ENCODE measurements at places on chromosomes 2 and 18.
A peak's percentile ranks its signal among the peaks of the same experiment; 100 is the strongest.

DNA sequence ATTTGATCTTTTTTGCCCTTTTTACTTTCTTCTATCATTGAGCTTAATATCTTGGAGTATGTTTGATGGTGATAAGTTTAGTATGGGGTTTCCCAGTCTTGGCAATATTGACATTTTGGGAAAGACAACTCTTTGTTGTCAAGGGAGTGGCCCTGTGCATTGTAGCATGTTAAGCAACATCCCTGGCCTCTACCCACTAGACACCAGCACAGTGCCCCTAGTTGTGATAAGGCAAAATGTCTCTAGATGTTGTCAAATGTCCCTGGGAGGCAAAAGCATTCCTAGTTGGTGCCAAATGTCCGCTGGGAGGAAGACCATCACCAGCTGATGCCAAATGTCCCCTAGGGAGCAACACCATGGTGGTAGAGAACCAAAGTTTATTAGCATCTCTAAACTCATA lies 28.2 kb downstream of the GULP1 start:
- DNase-seq = no peak

- no peak for DNase-seq
These were observed 472.7 kb upstream of the TRIB2 start for GRCh38 chr2:12244070-12244469.

- no peak for DNase-seq
These were observed 39.9 kb downstream of the KIF1A start for GRCh38 chr2:240780023-240780700.

DNA sequence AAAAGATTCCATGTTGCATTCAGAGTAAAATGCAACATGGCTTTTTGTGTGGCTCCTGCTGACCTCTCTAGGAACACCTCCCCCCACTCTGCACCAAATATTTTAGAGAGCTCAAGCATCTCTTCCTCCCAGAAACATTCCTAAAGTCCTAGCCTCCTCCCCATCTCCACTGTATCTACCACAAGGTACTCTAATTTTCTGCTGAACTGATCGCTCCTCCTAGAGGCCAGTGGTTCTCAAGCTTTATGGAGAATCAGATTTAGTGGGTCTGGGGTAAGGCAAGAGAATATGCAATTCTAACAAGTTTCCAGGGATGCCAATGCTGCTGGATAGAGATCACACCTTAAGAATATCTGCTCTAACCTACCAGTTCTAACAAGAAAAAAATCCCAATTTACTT lies 89.5 kb upstream of the HNRNPA3 start:
- no peak for DNase-seq

- no peak for DNase-seq
These were observed 227.2 kb upstream of the SETBP1 start for GRCh38 chr18:44453505-44453904.

DNA sequence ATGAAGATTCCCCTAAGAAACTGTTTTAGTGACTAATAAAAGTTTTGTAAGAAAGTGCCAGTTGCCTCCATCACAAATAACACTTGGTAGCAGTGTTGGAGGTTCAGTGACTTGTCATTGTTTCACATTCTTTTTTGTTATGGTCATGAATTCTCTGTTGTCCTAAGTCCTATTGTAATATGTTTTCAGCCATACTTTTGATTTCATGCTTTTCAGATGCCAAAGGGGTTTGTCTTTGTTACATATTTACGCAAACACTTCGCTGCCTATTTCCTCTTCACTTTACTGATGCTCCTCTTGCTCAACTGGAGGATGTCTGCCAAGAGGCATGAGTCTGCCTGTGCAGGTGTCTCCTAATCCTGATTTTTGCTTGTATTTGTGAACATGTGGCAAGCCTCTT lies 66.6 kb downstream of the PHLPP1 start:
- DNase-seq = no peak

DNA sequence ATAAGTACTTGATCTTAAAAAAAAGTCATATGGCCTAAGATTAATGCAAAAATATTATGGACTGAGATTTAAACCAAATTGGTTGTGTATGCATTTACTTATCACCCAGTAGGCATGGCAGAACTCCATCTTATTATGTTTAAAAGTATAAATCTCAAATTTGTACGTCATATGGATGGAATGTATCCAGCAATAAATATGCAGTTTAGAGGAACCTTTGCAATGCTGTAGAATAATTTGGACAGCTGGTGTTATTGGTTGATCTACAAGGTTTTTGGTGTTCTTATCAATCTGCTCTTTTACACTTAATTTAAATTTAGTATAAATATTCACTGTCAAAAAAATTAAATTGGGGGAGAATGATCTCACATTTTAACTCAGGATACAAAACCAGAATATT lies 640.2 kb downstream of the SATB2 start:
- no peak for DNase-seq

DNA sequence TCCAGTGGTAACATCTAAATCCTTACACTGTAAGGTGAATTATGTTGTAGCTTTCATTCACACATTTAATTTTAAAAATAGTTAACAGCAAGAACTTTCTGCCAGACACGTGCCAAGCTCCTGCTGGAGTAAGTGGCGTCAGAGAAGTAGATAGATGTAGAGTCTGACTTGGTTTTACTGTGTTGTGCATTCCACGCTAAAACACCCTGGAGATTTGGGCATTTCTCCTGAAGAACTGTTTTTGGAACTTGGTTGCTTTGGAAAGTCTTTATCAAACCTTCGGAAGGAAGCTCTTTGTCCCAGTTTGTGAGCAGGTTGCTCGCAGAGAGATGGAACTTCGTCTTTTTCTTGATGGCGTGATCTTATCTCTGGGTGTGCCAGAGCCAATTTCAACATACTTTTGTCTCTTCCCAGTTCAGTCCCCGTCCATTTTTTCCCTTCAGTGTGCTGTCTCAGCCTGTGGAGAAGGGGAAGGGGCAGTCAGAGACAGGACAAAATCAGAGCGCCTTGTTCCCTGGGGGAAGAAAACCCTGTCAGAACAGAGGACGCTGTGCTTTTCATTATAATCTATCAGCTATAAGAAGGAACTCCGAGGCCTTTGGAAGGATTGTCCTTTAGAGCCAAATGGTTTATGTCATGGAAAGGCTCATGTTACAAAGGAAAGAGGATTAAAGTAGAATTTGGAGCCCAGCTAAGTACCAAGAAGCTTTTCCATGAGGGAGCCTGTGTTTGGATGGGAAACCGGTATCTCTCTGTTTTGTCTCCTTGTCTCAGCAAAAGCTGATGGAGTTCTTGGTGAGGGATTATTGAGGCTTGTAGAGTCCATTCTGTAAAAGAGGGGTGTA lies 18.9 kb downstream of the GRHL1 start:
- DNase-seq = no peak

- no peak for DNase-seq
These were observed 90.8 kb downstream of the METTL4 start for GRCh38 chr18:2480536-2480935.

GRCh38 chr2:88010136-88010535 lies 6.2 kb downstream of the RNU2-63P start:
- no peak for DNase-seq

DNA sequence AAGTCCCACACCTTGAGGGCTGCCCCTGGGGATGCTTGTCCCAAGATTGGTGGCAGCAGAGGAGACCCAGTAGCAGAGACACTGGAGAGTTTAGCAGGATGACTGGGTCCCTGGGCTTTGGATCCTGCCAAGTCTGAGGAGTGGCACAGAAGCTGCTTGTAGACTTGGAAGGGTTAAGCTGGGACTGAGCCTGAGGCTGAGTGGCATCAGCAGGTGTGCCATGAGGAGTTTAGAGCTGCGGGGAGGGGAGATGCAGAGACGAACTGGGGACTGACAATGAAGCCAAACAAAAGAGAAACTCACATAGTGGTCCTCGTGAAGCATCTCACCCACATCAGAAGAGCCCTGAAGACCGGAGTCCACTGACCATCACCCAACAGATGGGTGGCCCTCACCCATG lies 329.7 kb upstream of the KLHL29 start:
- DNase-seq = no peak

DNA sequence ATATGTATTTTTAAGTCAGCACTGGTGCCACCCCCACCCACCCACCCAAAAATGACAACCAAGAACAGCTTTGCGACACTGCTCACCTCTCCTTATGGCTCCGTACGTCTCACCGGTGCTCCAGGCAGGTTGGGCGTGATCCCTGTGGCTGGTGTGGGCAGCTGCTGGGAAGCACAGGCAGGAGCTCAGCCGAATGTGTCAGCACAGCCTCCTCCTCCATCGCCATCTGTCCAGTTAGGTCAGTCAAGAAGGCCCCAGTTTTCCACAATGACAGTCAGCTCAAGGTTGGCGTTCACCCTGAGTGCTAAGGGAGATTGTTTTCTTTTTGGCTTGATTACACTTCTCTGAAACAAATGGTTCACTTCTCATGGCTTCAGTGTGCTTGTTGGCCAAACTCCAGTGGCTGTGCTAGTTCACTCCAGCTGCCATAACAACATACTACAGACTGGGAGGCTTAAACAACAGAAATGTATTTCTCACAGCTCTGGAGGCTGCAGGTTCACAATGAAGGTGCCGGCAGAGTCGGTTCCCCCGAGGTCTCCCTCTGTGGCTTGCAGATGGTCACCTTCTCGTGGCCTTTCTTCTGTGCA lies 30.2 kb downstream of the AMER3 start:
- no peak for DNase-seq

DNA sequence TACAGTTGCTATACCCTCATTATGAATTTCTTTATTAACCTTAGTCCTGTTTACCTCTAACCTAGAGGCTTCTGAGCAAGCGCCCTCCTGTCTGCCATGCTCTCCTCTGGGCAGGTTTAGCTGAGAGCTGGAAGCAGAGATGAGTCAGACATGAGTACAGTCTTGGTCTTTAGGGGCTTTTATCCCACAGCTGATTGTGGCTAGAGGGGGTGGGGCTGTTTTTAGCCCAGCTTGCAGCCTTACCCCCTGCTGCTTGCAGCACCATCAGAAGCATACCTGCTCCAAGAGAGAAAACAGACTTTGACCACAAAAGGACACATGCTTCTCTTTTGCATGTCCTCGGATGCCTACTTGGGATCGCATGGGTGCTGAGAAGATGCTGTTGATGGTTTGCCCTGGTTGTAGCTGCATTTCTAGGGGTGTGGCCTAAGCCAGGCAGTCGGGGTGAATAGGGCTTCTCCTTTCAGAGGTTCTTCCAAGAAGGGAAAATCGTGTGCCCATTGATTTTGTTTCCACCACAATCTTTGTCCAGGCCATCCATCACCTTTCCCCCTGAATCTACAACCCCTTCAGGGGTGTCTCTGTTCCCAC lies 115.0 kb upstream of the LGALSL start:
- DNase-seq = no peak

- no peak for DNase-seq
These were observed 47.6 kb upstream of the IL1R1 start for GRCh38 chr2:102094917-102095316.

- no peak for DNase-seq
These were observed 39.8 kb upstream of the C2orf15 start for GRCh38 chr2:99101697-99102096.

GRCh38 chr2:174775571-174775980 lies 11.3 kb upstream of the CHRNA1 start:
- no peak for DNase-seq

- DNase-seq = no peak
These were observed 75.1 kb downstream of the TEX51 start for GRCh38 chr2:126973745-126974144.

GRCh38 chr2:458425-458815 lies 170.5 kb upstream of the ALKAL2 start:
- DNase-seq = no peak

DNA sequence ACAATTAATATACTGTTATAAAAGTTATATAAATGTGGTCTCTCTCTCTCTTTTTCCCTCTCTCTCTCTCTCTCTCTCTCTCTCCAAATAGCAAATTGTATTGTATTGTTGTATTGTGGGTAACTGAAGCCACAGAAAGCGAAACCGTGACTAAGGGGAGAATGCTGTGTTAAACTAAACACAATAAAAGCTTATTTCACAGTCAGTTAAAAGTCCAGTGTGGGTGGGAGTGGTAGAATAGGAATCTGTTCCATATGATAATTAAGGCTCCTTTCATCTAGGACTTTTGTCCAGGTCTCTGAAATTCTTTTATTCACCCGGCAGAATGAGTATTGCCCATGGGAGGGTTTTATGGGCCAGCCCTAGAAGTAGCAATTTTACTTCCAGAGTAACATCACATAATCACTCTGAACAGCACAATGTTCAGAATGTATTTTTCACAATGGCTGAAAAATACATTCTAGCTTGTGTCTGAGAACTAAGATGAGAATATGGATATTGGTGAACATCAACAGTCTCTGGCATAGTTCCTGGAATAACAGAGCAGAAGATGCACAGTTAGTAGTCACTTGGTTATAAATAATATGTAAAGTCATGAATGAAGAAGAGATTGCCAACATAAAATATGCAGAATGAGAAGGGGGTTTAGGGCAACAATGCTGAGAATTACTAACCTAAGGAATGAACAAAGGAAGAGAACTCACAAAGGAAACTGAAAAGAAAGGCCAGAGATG lies 399.1 kb downstream of the PLCL1 start:
- no peak for DNase-seq

DNA sequence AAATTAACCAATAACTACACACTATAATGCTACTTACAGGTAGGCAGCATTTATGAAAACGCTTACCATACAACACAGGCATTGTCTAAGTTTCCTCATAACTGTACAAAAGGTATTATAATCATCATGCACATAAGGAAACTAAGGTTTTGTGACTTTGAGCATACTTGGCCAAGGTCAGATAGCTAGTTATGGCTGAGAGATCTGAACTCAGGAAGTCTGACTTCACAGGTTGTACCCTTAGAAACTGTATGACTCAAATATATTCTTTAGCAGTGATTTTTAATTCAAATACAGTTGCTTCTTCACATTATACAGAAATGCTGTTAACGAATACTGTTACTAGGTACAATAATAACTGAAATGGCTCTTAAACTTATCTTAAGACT lies 89.3 kb downstream of the TRIP12 start:
- no peak for DNase-seq

DNA sequence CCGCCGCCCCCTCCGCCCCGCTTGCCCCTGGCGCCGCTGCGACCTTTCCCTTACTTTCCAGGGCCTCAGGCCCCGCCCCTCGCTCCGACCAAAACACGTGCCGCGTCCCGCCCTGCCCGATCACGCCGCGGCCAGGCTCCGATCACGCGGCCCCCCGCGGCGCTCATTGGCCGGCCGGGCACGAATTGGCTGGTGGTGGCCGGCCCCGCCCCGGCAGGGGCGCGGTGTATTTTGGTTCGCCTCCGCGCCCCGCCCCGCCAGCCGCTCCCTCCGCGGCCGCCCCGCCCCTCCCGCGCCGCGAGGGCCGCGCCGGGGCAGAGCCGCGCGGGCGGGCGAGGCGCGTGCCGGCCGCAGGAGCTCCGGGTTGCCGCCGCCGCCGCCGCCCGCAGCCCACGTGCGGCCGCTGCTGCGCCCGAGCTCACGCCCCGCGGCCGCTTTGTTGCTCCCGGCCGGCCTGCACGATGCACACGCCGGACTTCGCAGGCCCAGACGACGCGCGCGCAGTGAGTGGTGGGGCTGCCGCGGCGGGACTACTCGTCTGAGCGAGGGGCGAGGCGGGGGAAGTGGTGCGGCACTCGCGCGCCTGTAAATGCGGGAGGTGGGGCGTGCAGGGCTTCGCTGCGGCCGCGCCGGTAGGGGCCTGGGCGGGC lies at the start of gene KLF11:
Gene KLF11, plus strand, starts transcription at position 295 of the 650 bp plus-strand sequence. Its CDS starts 167 bp downstream, at position 462.
- DNase-seq = peak; percentile 87

Data from H54 (cell line).